ENCODE measurements at places on chromosomes 2 and 18.

DNA sequence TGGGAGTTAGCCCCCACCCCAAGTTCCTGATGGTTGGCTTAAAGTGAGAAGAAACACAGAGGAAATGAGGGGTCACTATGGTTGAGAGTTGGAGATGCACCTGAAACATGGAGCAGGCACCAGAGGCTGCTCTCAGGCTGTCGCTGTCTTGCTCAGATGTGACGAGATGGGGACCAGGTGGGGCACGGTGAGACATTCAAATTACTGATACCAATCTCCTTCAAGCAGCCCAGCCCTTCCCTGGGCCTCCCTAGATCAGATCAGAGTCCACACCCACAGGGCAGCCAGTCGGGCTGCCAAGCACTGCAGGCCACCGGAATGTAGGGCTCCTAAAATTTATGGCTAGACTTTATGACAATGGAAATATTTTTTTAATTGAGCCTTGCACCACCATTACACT lies 176.6 kb downstream of the CELF4 start:
- no peak for DNase-seq

DNA sequence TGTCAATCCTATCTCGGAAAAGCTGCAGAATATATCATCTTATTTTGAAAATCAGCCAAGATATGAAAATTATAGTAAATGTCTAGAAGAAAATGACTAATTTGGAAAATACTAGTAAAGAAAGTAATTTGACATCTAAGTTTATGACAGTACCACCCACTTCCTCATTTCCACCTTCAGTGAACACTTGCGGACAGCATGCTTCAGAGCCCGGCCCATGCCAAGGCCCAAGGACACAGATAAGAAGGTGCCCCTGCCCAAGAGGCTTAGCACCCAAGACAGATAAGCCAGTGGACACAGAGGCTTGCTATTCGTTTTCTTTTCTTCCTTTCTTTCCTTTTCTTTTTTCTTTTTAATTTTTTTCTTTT lies 4.8 kb upstream of the KCNG2 start:
- no peak for DNase-seq

GRCh38 chr2:138964418-138964817 lies 184.2 kb upstream of the NXPH2 start:
- no peak for DNase-seq

DNA sequence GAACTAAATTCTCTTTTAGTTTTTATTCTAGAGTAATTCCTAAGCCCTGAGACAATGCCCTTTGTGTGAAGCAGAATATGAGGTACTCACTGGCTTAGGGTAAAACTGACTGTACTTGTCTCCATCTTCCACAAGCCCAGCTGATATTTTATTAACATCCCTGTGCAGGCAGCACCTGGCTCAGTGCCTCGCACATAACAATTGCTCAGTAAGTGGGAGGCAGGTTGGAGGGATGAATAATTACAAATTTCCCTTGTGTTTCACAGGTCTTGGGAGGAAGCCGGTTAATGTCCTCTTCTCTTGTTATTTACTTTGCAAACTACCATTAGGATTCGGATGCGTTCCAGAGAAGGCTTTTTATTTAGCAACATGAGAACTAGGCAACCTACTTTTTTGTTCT lies 249.8 kb upstream of the FSHR start:
- DNase-seq: peak; percentile 59

DNA sequence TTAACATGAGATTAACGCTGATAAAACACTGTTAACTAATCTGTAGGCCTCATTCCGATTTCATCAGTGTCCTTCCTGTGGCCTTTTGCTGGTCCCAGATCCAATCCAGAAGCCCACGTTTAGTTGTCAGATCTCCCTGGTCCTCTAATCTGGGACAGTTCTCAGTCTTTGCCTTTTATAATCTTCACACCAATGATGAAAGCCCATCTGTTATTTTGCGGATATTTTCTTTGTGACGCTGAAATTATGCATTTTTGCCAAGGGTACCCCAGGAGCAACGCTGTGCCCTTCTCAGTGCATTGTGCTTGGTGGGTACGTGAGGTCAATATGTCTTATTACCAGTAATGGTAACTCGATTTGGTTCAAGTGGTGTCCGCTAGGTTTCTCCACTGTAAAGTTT lies 51.1 kb downstream of the COPS8 start:
- DNase-seq: no peak

- DNase-seq: no peak
Measured at GRCh38 chr18:56276466-56276865, 361.9 kb downstream of the TXNL1 start.

- DNase-seq: no peak
Measured at GRCh38 chr18:73879766-73880165, 267.9 kb downstream of the FBXO15 start.

- DNase-seq: no peak
Measured at GRCh38 chr2:96875498-96876268, 5.8 kb upstream of the SEMA4C start.

DNA sequence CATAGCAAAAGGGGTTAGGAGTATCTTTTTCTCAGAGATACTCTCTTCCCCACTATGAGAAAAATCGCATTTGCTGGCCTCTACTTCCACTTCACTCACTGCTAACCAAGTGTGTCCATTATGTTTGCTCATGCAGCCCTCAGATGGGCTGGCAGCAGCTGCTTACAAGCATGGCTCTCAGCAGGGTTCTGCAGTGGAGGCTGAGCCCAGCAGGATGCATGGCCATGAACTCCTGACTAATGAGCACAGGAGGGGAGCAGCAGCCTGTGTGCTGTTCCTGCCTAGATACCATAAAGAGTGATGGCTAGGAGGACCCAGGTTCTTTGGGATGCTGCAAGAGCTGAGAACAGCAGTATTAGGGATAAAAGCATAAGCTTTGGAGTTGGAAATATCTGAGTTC lies 316.9 kb upstream of the THSD7B start:
- DNase-seq: no peak

DNA sequence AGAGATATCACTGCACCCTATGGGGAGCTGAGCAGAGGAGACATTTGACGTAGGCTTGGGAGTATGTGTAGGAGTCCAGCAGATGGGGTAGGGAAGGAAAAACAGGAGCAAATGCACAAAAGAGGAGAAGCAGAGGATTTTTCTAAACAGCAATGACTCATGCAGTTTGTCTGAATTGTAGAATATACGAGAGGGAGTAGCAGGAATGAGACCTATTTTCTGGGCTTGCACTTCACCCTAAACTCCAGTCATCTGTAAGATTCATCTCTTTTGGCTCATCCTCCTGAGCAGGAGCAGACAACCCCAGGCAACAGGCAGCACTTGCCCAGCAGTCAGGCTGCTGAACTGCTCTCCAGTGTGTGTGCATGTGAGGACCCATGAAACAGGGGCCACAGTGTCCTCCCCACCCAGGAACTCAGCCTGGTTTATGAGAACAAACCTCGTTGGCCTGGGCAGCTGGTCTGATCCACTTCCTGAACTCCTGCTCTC lies 100.2 kb upstream of the CDC42EP3 start:
- DNase-seq: no peak

DNA sequence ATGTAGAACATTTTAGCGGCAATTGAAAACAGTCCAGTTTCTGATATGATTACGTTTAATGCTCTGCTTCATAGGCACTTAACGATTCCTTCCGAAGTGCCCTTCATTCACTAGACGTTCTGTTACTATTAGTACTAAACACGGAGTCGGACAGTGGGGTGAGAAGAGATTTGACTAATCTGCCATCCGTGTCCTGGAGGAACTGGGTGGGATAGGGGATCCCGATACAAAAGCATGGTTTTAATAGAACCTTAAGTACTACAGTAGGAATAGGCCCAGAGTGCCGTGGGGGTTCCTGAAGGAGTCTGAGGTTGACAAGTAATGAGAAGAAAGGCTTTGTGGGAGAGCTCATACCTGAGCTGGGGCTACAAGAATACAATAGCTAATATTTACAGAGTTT lies 631 bp downstream of the MORN2 start:
- DNase-seq: no peak

GRCh38 chr18:6315517-6316331 lies 99.0 kb downstream of the L3MBTL4 start:
- no peak for DNase-seq

DNA sequence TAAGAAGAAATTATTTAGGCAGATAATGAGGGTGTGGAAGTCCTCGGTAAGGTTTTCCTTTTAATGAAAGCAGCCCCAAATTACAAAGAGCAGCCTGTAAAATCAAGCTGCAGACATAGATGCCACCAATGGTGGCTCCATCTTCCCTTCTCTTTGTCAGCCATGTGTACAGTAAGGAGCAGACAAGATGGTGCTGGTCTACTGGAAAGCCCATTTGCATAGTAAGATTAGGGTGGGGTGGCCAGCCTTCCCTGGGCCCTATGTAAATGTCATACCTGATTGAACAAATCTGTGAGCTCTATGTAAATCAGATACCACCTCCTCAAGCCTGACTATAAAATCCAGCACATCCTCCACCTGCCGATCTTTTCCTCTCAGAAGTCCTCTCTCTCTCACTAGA lies 154.4 kb upstream of the SERTAD2 start:
- no peak for DNase-seq

- no peak for DNase-seq
Measured at GRCh38 chr18:44411262-44411905, 269.3 kb upstream of the SETBP1 start.

DNA sequence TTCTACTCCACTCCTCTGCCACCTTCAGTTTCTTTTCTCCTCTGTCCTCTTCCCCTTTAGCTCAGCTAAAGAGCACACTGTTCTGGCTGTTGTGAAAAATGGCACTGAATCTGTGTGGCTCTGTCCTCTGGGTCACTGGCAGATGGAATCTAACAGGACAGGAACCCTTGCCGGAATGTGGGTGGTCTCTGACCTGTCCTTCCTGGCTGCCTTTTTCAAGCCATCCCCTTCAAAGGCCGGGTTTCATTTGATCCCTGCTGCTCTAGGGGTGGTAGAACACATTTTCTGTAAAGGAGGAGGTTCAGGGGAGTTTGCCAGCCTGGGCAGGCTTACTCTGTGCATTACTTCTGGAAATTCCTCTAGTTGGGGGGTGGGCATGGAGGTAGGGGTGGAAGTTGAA lies 29.9 kb downstream of the MTCL1 start:
- DNase-seq: no peak

GRCh38 chr2:20577495-20578235 lies 73.2 kb downstream of the HS1BP3 start:
- DNase-seq: no peak

DNA sequence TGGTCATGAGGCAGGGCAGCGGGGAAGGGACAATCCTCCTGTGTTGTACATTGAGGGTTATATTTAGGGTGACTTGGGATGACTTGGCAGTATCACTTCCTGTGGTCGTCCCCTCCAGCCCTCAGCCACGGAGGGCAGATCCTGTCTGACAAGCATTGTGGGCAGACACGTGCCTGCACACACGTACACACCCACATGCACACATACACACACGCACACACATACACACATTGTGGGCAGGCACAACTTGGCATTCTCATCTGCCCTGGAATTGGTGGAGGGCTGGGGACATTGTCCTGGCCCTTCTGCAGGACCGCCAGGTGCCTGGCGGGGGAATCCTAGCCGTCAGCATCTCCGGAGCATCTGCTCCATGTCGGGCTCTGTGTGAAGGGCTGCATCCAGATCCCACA lies 47.6 kb downstream of the ODC1 start:
- DNase-seq: no peak

DNA sequence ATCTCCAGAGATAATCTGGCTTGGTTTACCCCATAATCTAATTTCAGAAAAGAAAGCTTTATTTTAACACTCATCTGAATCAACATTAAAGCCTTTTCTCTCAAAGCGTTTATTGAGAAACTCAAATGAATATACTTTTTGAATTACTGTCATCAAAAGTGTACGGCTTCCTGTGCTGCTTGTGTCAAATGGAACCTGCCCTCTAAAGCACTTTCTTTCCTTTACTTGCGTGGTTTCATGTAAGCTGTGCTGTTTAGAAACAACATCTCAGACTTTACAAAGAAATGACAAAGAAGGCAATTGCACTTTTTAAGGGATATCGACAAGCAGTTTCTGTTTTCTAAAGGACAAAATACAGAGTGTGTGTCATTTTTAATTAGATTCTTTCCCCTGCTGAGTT lies 35.1 kb downstream of the CYBRD1 start:
- no peak for DNase-seq

- DNase-seq: no peak
Measured at GRCh38 chr2:99088017-99088416, 53.5 kb upstream of the C2orf15 start.

DNA sequence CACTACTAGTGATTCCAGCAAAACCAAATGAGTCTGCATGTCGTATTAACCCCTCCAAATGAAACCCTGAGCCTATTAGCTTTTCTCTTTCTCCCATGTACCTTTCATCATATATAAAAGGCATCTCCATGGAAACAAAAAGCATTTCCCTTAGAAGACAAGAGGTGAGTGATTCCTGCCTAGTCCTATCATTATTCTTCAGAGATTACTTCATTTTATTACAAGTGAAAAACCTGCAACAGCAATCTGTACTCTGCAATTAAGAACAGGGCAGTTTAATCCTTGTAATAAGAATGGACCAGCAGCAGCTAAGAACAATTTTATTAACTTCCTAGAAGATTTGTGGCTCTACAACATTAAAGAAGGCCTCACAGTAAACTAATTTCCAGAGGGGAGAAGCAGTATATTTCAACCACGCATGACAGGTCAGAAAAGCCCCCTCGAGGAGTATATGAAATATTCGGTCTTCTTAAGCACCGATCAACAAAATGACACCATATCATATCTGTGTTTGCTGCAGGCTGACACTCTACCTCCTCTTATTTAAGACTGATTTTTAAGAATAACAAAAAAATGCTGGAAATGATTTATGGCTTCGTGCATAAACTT lies 132.3 kb upstream of the TFPI start:
- no peak for DNase-seq

GRCh38 chr18:74520096-74520833 lies 14.0 kb upstream of the CNDP1 start:
- no peak for DNase-seq

- DNase-seq: no peak
Measured at GRCh38 chr18:45111502-45111848, 430.8 kb downstream of the SETBP1 start.

- DNase-seq: no peak
Measured at GRCh38 chr2:122168799-122169198, 413.3 kb downstream of the TSN start.

GRCh38 chr2:27844821-27845255 lies 45.3 kb downstream of the RBKS start:
- no peak for DNase-seq

GRCh38 chr2:80057956-80058355 lies 246.6 kb downstream of the LRRTM1 start:
- DNase-seq: no peak

- no peak for DNase-seq
Measured at GRCh38 chr18:23618862-23619387, 32.6 kb upstream of the NPC1 start.

DNA sequence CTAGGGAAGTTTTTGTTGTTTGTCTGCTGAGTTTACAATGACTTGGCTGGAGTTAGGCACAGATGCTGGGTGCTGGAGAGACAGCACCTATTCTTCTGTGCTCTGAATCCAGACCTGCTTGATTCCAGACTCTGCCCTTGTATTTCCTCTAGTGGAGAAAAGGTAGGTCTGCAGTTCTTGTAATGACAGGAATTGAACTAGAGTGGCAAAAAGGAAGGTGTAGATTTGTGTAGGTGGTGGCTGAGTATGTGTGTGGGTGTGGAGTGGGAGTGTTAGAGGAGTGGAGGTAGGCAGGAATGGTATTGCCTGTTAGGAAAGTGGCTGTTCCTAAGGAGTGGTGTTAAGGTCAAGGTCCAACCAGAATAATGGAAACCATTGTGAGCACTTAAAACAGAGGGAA lies 71.9 kb upstream of the LYPD6 start:
- DNase-seq: no peak

Data from posterior cingulate gyrus (tissue), 11 donors.